ENCODE measurements at places on chromosomes 13 and 19. TPM values are rescaled to one million over a fixed set of nuclear protein-coding genes. Genes with fewer than 3 reads are reported as not detected.

- no peaks in the 10 kb centered on the region for H3K36me3 ChIP-seq
- peak overlapping the region; percentile 90 for H3K4me3 ChIP-seq
- peak overlapping the region; percentile 99 for H3K27ac ChIP-seq
- peaks cover 66% of the 10 kb centered on the region for H3K4me1 ChIP-seq
- H3K27me3 ChIP-seq, result peaks cover 18% of the 10 kb centered on the region
Measured at GRCh38 chr13:50126263-50126992, 111.2 kb downstream of the KCNRG start.

DNA sequence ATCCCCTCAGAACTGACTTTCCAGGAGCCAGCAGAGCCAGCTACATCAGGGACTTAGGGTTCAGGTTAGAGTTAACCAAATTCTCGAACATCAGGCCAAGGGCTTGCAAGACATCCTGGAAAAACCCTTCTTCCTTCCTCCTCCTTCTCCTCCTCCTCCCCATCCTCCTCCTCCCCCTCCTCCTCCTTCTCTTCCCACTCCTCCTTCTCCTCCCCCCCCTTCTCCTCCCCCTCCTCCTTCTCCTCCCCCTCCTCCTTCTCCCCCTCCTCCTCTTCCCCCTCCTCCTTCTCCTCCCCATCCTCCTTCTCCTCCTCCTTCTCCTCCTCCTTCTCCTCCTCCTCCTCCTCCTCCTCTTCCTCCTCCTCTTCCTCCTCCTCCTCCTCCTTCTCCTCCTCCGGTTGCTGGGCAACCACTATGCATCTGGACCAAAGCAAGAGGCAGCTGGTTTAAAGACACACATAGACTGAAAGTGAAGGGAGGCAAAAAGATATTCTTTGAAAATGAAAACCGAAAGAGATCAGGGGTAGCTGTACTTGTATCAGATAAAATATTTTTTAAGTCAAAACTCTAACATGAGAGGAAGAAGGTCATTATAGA is 5.9 kb upstream of the CCL25 start:
- H3K4me3 ChIP-seq, result no peak overlapping the region
- peaks cover 5% of the 10 kb centered on the region for H3K4me1 ChIP-seq
- no peak overlapping the region for H3K27ac ChIP-seq

DNA sequence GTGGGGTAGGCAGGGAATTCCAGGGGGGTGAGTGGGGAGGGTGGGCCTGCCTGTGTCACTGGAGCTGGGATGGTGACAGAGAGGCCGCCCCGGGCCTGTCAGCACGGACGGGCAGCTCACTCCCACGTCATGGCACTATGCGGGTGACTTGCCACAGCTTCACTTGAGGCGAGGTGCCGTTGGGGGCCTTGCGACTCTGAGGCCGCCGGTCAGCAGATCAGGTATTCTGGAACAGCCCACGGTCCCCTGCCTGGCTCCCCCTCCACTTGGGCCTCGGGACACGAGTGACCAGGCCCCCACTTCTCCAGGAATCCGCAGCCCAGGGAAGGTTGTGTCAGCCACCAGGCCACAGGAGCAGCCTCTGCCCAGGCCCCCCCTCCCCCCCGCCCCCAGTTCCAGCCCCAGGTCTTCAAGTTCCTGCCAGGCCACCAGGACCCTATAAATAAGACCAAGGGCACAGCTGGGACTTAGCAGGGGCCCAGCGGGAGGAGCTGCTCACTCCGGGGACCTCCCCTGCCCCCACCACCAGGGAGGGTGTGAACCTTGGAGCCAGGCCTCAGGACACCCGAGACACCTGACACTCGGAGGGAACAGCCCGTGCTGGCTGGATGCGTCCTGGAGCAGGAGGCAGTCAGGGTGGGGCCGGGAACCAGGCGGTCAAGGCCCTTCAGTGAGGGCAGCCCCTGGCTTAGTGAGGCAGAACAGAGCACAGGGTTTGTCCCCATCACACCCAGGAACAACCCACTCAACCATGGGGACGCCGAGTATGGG is 2.7 kb upstream of the MIDN start:
- no peaks in the 10 kb centered on the region for H3K36me3 ChIP-seq
- H3K27me3 ChIP-seq, result no peaks in the 10 kb centered on the region
- H3K4me1 ChIP-seq, result peaks cover 12% of the 10 kb centered on the region
- no peak for DNase-seq
- H3K27ac ChIP-seq, result peak overlapping the region; percentile 57

DNA sequence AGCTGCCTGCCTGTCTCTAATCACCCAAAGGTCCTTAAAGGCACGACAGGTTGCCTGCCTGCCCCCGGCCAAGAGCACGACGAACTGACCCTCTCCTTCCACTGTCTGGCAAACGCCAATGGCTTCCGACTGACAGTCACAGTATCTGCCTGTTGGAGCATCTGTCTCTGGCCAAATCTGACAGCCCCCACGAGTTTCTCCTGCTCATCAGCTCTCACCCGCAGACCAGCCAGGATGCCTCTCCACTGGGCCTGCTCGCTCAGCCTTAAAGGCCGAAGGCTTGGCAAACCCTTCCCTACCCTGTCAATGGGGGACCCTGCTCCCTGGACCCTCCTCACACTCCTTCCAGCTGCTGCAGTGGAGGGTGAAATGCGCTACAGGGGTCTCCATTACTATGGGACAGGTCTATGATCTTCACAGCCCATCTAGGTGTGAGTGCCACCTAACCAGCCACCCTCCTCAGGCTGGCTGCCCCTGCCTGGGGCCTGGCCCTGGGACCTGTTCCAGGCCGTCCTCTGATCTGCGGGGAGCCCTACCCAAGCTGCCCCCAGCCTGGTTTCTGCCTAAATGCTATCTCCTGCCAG is 932 bp downstream of the FAM83E start:
- H3K27ac ChIP-seq, result peak overlapping the region; percentile 73
- no peak overlapping the region for H3K4me3 ChIP-seq
- peaks cover 36% of the 10 kb centered on the region for H3K4me1 ChIP-seq
- no peaks in the 10 kb centered on the region for H3K36me3 ChIP-seq

GRCh38 chr19:55674459-55674840 is 576 bp upstream of the EPN1 start:
- peak overlapping the region; percentile 98 for H3K27ac ChIP-seq
- no peaks in the 10 kb centered on the region for H3K27me3 ChIP-seq
- H3K4me1 ChIP-seq, result peaks cover 73% of the 10 kb centered on the region
- peak overlapping the region; percentile 70 for H3K4me3 ChIP-seq
- no peak for DNase-seq
- H3K36me3 ChIP-seq, result peaks cover 3% of the 10 kb centered on the region

DNA sequence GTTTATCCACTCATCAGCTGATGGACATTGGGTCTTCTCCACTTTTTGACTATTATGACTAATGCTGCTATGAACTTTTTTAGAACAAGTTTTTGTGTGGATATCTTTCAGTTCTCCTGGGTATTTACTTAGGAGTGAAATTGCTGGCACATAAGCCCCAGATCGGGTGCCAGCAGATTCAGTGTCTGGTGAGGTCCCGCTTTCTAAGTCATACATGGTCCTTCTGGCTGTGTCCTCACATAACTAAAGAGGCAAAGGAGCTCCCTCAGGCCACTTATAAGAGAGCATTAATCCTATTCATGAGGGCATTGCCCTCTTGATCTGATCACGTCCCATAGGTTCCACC is 600 bp upstream of the ZNF226 start:
- H3K27me3 ChIP-seq, result no peaks in the 10 kb centered on the region
- H3K27ac ChIP-seq, result peak overlapping the region; percentile 97
- no peak for DNase-seq
- peaks cover 17% of the 10 kb centered on the region for H3K36me3 ChIP-seq
- H3K4me1 ChIP-seq, result peaks cover 32% of the 10 kb centered on the region

ZNF581 gene
- polyA plus RNA-seq, result 60.7 TPM

OR7C2 gene
- polyA plus RNA-seq, result not detected

PODNL1 gene
- not detected for polyA plus RNA-seq

OR7C1 gene
- not detected for polyA plus RNA-seq

Measured in naive B cell (primary cell).